Stimulated activated CD8-positive, alpha-beta memory T cell treated with anti-CD3 and anti-CD28 coated beads, Interleukin-4, amount 100 ng/mL, for 4 hours (primary cell): ENCODE measurements at places on chromosomes 4 and X.

- no peak for DNase-seq
Measured at GRCh38 chrX:40405399-40405798, 175.4 kb upstream of the ATP6AP2 start.

- no peak for DNase-seq
Measured at GRCh38 chr4:184255361-184255760, 37.7 kb upstream of the ENPP6 start.

- no peak for DNase-seq
Measured at GRCh38 chr4:77797239-77797638, 21.9 kb downstream of the CNOT6L start.

- no peak for DNase-seq
Measured at GRCh38 chr4:13268703-13269102, 215.4 kb downstream of the RAB28 start.

- no peak for DNase-seq
Measured at GRCh38 chr4:140092094-140092851, 61.7 kb downstream of the MAML3 start.

DNA sequence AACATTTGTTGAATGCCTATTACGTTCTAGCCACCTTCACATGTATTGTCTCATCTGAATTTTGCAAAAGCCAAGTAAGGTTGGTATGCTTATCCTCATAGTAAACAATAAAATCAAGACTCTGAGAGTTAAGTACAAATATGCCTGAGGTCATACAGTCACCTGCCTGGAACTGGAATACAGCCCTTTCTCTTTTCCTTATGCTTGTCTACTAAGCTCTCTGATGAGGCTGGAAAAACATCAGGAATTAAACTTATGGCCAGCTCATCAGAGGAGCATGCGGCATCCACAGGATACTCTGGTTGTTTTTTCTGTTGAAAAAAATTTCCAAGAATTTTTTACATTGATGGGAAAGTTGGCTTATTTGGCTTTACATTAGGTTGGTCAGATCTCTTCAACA is 35.5 kb downstream of the NCAPG start:
- no peak for DNase-seq

GRCh38 chr4:21118301-21118700 is 418.0 kb downstream of the PACRGL start:
- DNase-seq: no peak

DNA sequence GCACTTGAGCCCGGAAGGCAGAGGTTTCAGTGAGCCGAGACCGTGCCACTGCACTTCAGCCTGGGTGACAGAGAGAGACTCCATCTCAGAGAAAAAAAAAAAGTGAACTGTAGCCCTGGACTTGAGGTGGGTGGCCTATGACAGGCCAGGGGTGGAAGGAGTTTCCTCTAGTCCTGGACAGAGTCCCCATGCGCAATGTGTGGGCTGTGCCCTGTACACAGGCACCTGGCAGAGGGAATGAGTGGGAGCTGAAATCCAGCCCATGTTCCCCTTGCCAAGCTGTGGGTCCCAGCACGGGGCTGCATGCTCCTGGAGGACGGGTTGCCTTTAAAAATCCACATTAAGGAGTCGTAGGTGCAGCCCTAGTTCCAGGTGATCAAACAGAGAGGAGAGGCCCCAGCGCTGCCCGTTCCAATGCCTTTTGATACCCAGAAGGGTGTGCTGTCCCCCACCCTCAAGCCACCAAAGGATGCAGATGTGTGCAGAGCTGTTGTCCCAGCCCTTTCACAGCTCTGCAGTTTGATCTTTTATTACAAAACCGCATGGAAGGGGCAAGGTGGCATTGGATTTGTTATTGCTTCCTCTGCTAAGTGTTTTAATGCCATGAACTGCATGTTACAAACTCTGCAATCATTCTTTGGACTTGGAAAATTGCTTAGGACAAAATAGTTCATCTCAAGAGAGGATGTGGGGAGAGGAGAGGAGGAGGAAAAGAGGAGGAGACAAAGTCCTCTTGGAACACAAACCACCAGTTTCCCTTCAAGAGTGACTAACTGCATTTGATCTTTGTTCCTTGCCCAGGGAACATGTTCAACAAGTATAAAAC is 38.0 kb upstream of the PDK3 start:
- no peak for DNase-seq

DNA sequence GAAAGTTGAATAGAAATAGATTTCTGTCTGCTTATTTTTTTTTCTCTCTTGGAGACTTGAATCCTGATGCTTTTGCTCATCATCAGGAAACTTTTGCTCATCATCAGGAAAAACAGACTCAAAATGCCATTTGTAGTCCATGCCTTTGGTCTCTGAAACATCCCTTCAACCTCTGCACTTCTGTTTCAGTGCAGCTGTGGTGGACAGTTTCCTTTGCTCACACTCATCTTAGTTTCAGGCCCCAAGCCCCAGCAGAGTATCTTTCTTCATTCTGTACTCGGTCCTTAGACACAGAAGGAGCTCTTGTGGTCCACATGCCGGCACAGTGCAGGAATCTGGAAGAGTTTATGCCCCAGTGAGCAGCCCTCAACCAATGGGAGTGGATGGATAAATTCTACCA is 337.9 kb downstream of the PPP3CA start:
- DNase-seq: no peak

- DNase-seq: no peak
Measured at GRCh38 chr4:6152869-6153705, 47.3 kb downstream of the JAKMIP1 start.

DNA sequence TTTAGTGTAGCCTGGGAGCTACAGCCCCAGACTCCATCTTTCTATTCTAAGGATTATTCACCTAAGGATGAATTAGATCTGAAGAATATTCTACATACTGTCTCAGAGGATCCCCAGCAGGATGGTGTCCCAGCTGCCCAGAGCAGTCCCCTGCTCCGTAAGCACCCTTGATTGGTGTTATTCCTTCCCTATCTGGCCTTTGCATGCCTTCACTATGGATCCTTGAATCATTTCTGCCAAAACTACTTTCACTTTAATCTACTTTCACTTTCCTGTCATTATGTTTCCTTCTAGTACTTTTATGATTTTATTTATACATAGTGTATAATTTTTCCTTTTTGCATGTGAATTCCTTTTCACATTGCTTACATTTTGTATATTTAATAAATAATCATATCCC is 39.2 kb downstream of the ARHGAP24 start:
- DNase-seq: no peak

GRCh38 chr4:112853662-112854256 is 195.7 kb upstream of the ANK2 start:
- no peak for DNase-seq

GRCh38 chrX:76454456-76454927 is 27.0 kb downstream of the MAGEE1 start:
- no peak for DNase-seq

GRCh38 chr4:2261110-2261852 is 628 bp downstream of the MXD4 start:
- DNase-seq: no peak

DNA sequence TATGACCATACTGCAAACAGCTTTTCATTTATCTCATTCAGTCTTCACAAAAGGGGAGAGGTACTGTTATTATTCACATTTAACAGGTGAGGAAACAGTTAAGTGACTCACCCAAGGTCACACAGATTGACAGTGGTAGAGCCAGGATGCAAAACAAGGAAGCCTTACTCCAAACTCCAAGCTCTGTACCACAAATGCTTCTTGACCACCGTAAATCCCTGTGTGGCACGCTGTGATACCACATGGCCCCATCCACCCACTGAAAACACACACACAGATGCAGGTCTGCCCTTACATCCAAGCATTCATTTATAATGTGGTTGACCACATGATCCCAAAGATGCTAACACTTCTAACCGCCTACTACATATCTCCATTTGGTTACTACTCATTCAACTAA is 129.5 kb downstream of the TSPAN5 start:
- no peak for DNase-seq

GRCh38 chr4:166895771-166896170 is 338.5 kb downstream of the SPOCK3 start:
- DNase-seq: no peak

- DNase-seq: no peak
Measured at GRCh38 chr4:85961887-85962286, 398.0 kb downstream of the MAPK10 start.

- DNase-seq: no peak
Measured at GRCh38 chr4:38759113-38759789, 23.5 kb downstream of the TLR10 start.

DNA sequence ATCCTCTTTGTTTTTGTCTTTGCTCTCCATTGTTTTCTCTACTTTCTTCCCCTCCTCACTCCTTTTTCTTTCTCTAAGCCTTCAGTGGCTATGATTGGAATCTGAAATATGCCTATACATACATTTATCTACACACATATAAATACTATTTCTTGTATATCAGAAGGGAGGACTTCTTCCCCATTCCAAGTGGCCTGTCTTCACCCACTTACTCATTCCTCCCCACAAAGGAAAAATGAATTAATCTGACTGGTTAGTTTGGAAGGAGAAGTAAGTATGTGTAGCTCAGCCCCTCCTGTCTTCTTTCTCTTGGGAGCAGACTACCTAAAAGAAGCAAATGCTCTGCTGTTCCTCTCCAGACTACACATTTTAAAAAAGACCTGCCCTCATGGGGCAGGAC is 17.7 kb downstream of the GUCY2F start:
- no peak for DNase-seq

- no peak for DNase-seq
Measured at GRCh38 chr4:30881985-30882384, 161.8 kb downstream of the PCDH7 start.

DNA sequence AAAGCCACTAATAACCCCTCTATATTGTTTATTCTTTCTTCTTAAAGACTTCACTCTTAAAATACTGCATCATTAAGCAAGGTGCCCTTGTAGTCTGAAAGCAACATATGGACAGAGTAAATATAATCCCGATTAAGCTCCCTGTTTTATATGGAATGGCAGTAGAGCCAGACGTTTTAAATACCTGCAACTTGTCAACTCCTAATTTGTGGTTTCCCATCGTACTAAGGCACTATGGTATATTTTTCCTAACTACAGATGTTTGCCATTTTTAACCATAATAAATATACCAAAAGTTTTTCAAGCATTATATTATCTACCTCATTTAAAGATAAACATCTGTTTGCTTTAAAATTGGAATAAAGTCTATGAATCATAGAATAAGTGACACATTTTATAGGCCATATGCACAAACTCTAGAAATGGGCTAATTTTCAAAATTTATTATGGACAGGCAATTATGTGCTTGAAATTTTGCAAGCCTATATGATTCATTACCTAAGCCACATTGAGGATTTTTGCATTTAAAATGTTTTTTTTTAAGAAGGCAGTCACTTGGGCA is 194.6 kb downstream of the FRMPD4 start:
- DNase-seq: no peak

DNA sequence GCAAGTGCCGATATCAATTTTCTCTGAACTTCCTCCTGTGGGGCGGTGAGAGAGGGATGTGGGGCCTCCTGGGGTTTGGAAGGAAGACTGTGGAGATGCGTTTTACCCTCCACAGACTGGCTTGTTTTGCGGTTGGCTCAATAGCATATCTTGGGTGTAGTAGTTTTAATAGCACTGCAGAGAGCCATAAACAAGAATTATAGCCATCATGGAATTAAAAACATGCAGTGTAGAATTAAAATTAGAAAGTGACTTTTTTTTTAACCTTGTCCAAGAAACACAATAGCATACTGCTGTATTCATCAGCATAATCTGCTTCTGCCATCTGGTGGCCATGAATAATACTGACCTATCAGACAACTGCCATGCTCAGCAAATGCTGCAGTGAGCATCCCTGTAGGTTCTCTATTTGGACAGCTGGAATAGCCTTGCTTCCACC is 47.3 kb upstream of the SCML1 start:
- DNase-seq: no peak

GRCh38 chr4:150264595-150265161 is 186.4 kb downstream of the DCLK2 start:
- no peak for DNase-seq

- no peak for DNase-seq
Measured at GRCh38 chr4:142913034-142913433, 66.9 kb upstream of the INPP4B start.

- no peak for DNase-seq
Measured at GRCh38 chr4:54165011-54165410, 64.1 kb upstream of the PDGFRA start.

DNA sequence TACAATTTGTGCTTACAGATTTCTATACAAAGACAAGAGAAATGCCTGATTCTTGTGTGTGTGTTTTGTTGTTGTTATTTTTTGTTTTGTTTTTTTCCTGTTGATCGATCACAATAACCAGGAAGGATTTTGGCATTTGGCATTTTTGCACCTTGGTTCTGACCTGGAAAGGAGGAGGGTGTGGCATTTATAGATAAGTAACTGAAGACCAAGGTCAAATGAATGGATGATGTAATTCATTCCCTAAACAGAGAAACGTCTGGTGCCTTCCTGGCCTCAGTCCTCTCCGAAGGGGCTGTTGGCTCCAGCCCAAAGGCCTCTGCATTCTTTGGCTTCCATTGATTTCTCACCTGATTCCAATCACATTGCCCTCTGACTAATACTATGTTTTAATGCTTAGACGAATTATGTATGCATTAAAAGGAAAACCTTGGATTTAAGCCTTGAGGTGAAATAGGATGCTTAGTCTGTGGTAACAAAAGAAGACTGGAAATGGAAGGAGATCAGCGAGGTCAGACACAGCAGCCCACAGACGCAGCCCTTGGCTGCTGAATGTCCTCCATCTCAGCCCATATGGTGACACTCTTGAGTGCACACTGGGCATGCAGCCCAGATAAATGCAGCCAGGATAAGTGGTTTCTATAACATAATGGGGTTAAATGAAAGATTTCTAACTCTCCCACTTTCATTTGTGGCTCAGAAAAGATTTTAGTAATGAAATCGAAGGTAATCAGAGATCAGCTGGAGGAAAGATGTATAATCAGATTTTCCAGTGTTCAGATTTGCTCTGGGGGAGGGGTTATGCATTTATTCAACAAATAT is 60.5 kb upstream of the TRIM2 start:
- no peak for DNase-seq

GRCh38 chr4:86855572-86855971 is 6.4 kb upstream of the SLC10A6 start:
- DNase-seq: no peak

GRCh38 chrX:148024425-148025148 is 43.5 kb downstream of the FMR1NB start:
- DNase-seq: no peak

DNA sequence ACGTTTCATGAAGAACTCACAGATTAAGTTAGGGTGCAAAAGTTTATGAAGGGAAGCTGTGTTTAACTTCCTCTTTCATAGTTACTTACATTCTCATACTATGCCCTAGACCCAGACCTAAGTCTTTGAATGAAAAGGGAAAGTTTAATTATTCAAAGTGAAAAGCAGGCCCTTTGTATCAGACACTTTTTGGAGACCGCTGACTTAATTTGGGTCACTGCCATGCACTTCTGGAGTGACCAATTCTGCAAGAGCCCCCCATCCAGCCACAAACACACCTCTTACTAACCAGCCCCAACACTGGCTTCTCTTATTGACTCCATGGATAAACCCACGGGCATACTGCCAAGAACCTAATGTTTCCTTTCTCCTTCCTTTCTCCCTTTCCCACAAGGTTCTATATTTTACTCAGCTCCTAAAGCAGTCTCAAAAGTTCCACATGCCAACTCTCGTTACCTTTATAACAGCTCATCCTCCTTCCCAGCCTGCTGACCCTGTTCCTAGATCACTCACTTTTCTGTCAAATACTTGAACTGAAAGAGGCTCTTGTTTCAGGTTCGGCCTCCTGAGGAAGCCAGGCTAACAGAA is 34.5 kb downstream of the ABCE1 start:
- no peak for DNase-seq

GRCh38 chr4:145048817-145049216 is 49.2 kb downstream of the ANAPC10 start:
- DNase-seq: no peak

- no peak for DNase-seq
Measured at GRCh38 chrX:149365061-149365460, 140.0 kb downstream of the IDS start.
